ENCODE measurements at places on chromosomes 5 and 9.

GRCh38 chr5:171841984-171842776 lies 56.6 kb downstream of the SMIM23 start:
- DNase-seq: no peak

- DNase-seq: no peak
Observed at GRCh38 chr5:112064956-112065355, 308.0 kb upstream of the NREP start.

DNA sequence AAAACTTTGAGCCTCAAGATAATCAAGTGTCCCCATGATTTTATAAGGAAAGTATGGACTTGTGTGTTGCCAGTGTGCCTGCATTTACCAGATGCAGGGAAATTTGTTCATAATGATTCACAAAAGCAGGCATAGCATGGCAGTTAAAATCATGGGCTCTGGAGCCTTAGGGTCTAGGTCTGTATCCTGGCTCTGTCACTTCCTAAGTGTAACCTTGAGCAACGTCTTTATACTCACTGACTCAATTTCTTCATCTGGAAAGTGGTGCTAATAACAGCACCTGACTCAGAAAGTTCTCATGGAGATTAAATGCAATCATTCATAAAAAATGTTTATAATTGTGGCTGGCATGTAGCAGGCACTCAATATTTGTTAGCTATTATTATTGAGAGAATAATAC lies 234.9 kb downstream of the SAXO1 start:
- no peak for DNase-seq

DNA sequence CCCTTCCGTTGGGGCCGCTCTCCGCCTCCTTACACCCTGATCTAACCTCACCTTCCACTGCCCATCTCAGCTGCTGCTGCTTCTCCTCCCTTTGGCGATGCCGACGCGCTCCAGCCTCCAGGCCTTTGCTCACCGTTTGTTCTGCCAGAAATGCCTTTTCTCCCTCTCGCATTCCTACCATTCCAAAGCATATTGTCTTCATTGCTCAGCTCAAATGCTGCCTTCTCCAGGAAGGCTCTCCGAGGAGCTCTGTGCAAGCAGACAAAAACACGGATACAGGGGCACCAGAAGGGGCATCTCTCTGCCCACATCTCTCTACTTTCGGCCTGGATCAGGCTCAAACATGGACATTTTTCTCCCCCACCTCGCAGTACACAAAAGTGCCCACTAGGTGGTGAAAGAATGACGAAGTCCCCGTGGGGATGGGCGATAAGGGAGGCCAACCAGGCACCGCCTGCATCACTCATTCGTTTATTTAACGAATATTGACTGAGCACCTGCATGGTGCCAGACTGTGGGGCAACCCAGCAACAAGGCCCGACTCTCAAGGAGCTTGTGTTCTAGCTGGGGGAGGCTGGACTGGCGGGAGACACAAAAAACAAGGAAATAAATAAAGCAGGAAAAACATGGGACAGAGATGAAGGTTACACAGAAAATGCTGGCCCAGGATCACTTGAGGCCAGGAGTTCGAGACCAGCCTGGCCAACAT lies 7.3 kb upstream of the GRHPR start:
- peak; percentile 75 for DNase-seq

- peak; percentile 84 for DNase-seq
Observed at GRCh38 chr9:133792721-133793470, 54.7 kb upstream of the SARDH start.

- DNase-seq: no peak
Observed at GRCh38 chr9:90956026-90956810, 154.6 kb downstream of the SYK start.

DNA sequence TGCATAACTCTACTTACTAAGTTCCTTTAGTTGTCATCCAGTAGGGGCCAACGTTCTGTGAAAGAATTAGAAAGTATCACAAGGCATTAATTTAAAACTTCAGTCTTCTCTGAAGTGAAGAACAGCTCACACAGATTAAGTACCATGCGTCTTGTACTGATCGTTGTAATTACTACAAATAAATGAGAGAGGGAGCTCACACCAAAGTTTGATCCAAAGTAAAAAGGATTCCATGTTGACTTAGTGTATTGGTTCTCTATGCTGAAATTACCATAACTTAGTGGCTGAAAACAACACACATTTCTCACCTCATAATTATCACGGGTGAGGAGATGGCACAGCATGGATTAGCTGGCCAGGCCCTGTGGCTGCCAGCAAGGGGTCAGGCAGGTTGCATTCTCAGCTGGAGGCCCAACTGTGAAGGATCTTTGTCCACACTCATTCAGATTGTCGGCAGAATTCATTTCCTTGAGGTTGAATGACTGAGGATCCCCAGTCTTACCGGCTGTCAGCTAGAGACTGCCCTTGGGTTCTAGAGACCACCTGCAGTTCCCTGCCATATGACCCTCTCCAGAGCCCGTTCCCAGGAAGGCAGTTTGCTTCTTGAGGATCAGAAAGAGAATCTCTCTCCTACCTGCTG lies 169.1 kb downstream of the YTHDC2 start:
- DNase-seq: peak; percentile 21

GRCh38 chr5:69414885-69415583 lies at the start of gene MARVELD2:
Gene MARVELD2, plus strand, starts transcription at chr5:69415116. Its CDS starts 4,270 bp downstream, at chr5:69419386.
- DNase-seq: peak; percentile 63

GRCh38 chr9:86549401-86549811 lies 195.2 kb upstream of the TUT7 start:
- DNase-seq: no peak

GRCh38 chr9:71891557-71892189 lies 19.3 kb downstream of the ABHD17B start:
- no peak for DNase-seq

DNA sequence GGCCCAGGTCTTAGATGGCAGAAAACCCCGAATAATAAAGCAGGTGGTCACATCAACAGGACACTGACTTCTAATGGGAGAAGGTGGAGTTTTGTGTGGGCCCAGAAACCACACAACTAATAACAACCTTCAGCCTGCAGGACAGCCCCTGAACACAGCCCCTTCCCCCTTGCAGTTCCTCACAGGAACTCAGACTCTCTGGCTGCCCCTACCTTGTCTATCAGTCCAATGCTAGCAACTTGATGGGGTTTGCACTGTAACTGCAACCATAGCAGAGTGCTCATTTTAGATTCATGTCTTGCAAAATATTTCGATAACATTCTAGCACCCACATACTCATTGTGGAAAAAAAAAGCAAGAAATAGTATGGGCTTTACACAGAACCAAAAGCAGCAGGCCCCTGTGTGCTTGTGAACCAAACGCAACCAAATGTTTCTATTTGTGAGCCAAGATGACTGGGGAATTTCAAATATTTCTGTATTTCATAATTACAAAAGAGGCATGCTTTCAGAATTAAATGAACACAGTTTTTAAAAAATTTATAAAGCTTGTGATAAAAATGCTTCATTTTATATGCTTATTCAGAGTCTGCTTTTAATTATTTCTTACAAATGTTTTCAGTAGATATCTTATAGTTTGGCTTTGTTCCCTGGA lies 62.7 kb upstream of the PDE4D start:
- no peak for DNase-seq

DNA sequence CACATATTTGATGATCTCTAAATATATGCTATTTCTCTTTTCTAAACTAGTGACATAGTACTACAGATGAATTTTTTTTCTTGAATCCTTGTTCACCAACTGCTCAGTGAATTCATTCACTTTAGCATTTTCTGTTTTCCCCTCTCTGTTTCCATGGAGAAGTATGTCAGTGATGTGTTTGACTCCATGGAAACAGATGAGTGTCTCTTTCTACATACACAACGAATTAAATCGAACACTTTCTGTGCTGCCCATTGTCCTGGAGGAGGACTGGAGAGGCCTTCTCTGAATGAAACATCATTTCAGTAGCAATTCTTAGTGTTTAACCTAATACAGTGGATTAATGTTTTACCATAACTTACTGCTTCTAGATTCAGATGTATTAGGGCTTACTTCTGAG lies 9.5 kb downstream of the INVS start:
- no peak for DNase-seq

DNA sequence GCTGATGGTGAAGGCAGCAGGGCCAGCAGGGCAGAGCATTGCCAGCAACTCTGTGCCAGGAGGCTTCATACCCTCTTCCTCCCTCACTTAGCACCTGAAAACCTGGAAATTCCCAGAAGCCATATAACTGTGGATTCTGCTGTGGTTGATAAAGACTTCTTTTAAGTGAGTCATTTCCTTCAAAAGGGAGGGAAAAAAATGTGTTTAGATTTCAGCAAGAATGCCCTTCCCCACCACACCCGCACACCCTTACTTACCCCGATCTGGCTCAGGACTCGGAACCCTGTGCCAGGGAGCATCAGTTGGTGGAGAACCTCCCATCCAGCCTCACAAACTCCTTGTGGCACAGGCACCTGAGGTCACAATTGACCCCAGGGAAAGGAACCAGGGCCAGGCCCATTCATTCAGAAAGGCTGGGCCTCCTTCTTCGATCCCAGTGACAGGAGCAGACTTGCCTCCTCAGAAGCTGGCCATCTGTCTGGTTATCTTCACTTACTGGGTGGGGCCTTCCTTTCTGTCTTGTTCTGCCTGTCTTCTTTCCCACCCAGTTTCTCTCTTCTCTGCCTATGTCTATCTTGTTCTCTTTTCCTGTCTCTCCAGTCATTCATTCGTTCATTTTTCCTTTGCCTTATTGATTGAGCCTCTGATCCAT lies 62.6 kb downstream of the PLAC8L1 start:
- DNase-seq: no peak

DNA sequence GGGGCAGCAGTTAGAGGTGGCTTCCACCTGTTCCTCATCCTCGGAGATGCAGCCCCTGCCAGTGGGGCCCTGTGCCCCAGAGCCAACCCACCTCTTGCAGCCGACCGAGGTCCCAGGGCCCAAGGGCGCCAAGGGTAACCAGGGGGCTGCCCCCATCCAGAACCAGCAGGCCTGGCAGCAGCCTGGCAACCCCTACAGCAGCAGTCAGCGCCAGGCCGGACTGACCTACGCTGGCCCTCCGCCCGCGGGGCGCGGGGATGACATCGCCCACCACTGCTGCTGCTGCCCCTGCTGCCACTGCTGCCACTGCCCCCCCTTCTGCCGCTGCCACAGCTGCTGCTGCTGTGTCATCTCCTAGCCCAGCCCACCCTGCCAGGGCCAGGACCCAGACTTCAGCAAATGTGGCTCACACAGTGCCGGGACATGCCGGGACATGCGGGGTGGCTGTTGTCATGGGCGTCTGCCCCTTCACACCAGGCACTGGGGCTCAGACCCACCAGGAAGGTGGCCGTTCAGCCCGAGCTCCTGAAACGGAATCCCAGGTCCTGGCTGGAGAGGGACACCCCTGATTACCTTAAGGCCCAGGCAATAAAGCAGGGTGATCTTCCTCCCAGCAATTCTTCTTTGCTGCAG lies 841 bp downstream of the CYSRT1 start:
- DNase-seq: no peak

- DNase-seq: peak; percentile 68
Observed at GRCh38 chr9:75088646-75089372, 495 bp downstream of the OSTF1 start.

DNA sequence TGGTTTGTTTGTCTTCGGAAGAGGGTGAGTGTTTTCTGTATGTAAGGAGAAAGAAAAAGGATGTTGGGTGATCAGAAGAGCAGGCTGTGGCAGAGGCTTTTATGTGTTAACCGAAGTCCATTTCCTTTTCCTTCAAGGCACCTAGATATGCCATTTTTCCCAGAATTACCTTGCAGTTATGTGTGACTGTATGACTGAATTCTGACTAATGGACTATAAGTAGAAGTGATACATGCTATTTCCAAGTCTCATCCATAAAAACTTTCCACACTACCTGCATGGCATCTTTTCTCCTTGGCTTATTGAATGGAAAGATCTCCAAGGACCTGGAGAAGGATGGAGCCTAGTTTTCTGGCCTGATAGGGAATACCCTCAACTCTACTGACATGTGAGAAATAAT lies 10.6 kb upstream of the NDUFS4 start:
- no peak for DNase-seq

- DNase-seq: no peak
Observed at GRCh38 chr5:38830521-38831051, 15.2 kb upstream of the OSMR start.

DNA sequence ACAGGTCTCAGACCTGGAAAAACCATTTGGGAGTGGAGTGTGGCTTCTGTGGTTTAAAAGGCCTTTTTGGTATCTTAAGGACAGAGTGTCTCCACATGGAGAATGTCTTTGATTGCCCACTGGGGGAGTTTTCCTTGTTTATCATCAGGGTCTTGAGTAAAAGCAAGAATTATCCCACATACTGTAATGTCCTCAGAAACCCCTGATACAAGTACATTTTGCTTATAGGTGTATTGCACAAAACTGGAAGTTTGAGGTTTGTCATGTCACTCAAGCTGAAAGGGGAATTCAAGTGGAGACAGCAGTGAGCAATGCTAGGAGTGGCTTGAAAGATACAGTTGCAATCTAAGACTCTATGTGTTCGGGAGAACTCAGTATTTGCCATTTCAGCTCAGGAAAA lies 62.7 kb upstream of the GRAMD2B start:
- no peak for DNase-seq

- DNase-seq: peak; percentile 78
Observed at GRCh38 chr5:72108202-72109061, 1.2 kb downstream of the MAP1B start.

DNA sequence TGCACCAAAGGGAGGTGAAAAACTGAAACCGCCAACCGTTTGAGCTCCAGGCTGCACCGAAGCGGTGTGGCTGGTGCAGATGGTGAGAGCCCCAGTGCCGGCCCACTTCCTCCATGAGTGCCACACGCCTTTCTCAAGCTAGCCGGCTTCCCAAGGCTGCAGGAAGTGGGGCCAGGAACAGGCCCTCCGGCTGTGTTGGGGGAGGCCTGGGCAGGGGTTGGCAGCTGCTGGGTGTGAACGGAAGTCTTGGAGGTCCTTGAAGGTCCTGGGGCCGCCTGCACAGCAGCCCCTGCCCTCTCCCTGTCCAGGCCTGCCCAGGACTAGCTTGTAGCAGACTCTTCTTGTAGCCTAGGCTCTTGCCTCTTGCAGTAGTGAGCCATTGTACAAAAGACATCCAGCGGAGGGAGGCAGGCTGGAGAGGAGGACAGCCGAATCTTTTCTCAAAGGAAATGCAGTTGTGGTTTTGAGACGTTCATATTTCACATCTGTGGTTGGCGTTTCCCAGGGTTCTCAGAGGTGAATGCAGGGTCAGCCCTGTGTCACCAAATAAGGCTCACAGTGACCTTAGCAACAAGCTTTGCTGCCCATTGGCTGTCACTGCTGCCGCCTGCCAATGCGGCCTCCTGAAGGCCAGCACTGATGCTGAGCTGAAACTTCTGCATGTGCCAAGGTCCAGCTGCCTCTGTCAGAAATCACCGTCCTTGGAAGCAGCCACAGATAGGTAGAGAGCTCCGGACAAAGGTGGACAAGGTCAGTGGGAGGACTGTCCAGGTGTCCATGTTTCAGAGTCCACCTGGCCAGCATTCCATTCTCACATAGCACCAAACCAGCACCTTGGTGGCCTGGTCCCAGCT lies 23.9 kb downstream of the IRF1 start:
- DNase-seq: peak; percentile 78

DNA sequence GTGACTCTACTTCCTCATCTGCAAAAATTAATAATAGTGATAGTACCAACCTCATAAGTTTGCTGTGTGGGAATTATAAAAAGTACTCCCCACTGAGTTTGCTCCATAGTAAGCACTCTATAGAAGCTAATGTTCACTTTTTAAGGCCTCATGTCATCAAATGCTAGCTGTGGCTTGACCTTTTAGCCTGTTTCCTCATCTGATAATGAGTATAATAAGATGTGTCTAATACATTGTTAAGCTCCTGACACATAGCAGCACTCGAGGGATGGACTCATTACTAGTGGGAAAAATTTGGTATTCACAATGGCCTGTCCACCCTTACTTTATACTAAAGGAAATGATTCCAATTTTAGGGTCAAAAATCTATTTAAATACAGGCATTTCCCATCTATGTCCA lies 26.1 kb upstream of the CAST start:
- no peak for DNase-seq

- no peak for DNase-seq
Observed at GRCh38 chr9:97480174-97480573, 21.3 kb upstream of the TMOD1 start.
